Prostate gland (tissue), 2 donors: ENCODE measurements at places on chromosomes 1 and 21.

DNA sequence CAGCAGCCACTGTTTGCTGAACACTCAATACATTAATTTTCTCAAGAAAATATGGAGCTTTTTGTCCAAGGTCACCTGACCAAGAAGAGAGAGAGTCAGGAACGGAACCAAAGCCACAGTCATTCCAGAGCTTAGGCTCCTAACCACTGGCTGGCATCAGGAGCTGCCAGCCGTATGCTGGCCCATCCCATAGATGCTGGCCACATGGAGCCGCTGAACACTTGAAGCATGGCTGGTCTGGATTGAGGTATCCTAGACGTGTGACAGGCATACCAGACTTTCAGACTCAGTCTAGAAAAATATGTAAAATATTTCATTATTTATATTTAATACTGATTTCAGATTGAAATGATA is 458.7 kb downstream of the MATN1 start:
- no peak for DNase-seq

- DNase-seq, result no peak
Observed at GRCh38 chr1:182622901-182623528, 18.8 kb upstream of the RGS16 start.

DNA sequence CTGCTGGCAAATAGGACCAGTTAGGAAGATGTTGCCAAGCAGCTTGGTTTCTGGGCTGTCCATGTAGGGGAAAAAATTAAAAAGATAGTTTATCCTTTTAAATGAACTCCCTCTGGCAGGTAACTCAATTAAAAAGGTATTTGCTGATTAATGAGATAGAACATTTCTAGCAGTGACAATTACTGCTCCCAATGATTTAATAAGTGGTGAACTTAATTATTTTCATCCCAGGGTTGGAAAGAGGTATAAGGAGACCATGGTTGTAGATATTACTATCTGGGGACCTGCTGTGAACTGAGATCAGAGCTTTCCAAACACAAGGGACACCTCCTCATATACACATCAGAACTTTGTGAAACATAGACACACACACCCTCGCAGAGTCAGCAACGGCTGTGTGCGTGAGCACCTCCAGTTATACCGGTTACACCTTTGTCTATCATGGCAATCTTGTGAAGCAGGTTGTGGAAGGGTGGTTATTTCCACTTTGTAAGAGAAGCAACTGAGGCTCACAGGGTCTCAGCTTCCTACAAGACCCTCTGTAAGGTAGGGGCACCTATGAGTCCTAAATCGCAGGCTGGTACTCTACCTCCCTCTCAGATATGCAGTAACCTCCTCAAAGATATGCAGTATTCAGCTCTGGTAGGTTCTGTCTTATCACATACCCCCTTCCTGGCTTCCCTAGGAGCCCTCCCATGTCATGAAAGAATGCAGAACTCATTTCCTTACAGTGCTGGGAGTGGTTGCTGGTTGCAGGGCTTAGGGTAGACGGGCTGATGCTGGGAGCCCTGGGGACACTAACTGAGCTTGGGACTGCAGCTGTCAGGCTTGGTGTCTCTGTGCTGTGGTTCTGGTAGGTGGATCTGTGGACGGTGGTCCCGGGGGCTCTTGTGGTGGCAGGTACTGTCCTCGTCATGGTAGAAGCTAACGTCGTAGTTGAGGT is 18.5 kb upstream of the MAGOH start:
- DNase-seq, result no peak

DNA sequence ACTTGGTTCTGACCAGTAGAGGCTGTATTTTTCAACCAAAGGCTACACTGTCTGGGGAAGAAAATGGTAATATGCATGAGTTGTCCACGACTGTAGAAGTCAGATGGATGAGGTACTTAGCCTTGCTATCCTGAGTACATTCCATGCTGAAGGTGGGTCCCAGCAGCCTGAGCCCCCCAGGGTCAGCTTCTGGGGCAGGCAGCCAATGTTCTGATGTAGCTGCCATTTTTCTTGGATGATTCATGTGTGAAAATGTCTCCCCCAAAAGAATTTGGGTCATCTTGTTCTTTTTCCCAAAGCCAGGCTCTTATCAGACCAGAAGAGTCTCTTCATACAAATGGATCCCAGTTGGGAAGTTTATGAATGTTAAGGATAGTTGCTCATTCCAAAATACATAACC is 172.2 kb upstream of the UBE2U start:
- DNase-seq, result no peak

GRCh38 chr1:5905436-5905835 is 86.8 kb downstream of the NPHP4 start:
- no peak for DNase-seq

- no peak for DNase-seq
Observed at GRCh38 chr1:52281518-52281917, 84.5 kb downstream of the CC2D1B start.

- no peak for DNase-seq
Observed at GRCh38 chr1:231549733-231550447, 21.4 kb downstream of the TSNAX start.

- DNase-seq, result no peak
Observed at GRCh38 chr1:233109096-233109495, 158.7 kb downstream of the NTPCR start.

DNA sequence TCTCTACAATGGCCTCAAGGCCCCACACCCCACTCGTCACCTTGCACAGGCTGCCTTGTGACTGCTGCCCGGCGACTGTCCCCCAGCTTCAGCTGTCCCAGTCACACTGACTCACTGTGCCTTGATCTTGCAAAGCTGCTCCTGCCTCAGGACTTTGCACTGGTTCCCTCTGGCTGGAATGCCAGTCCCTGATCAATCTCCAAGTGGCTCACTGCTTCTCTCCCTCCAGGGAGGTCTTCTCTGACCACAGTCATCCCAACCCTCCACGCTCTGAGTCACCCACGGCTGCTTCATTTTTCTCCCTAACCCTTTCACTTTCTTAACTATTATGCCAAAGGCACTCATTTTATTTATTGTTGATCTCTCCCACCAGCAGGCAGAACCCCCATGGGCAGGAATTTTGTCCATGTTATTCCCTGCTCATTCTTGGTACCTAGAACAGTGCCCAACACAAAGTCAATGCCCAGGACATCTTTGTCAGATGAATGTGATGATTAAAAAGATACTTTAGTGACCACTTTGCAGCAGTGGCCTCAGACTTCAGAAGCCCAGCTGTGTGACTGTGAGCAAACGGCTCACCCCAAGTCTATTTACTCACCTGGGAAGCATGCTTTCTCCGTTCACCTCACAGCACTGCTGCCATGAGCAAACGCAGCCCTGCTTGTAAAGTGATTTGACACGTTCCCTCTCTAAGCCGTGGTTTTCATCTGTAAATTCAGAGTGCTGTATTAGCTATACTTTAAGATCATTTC is 53.4 kb downstream of the ZBTB18 start:
- DNase-seq, result no peak

- DNase-seq, result peak; percentile 21
Observed at GRCh38 chr1:11749203-11749689, 12.7 kb upstream of the C1orf167 start.

- DNase-seq, result no peak
Observed at GRCh38 chr1:189431447-189431846, 1046.2 kb downstream of the BRINP3 start.

DNA sequence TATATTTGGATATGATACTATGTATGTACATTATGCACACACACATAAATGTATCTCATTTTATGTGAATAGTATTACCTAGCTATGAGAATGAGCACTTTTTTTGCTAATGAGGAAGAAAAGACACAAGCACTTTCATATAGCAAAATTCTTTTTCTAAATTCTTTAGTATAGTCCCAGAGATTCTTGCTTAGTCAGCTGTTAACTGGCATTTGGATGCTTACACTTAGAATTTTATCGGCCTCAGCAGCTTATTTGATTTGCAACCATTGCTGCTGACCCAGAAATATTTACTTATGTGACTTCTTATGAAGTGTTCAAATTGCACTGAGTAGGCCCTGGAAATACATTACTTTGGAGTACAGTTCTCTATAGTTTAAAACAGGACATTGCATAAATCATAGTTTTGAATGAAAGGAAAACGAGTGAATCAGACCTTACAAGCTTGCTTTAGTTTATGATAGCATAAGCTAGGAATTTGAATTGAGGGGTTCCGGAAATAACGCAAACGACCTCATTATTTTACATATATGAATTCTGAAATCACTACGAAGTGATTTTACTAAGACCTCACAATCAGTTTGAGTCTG is 653.9 kb upstream of the NEGR1 start:
- no peak for DNase-seq

DNA sequence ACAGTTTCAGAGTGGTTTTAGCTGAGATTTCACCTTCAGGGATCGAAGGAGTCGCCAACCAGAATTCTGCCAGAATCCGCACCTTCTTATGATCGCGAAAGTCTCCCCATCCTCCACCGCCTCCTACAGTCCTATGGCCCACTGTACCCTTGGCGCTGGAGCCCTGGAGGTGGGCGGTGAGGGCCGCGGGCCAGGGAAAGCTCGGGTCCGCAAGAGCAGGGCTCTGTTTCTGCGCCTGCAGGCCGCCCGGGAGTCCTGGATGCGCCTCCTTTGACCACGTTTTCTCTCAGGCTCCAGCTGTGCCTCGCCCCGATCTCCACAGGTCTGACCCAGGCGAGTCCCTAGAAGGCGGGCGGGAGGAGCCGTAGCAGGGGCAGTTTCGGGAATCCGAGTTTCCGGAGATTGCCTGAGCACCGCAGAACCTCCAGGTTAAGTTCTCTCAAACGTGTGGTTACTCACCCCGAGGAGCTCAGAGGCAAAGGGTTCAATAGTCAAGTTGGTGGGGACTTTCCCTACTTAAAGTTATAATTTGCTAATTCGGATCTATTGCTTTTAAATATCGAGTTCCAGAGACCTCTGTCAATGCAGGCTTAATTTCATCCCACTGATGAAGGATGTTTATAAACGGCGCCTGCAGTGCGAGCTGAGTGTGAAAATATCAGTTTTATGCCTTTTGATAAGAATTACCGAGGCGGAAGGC is 3.2 kb upstream of the LHX8 start:
- DNase-seq, result no peak

DNA sequence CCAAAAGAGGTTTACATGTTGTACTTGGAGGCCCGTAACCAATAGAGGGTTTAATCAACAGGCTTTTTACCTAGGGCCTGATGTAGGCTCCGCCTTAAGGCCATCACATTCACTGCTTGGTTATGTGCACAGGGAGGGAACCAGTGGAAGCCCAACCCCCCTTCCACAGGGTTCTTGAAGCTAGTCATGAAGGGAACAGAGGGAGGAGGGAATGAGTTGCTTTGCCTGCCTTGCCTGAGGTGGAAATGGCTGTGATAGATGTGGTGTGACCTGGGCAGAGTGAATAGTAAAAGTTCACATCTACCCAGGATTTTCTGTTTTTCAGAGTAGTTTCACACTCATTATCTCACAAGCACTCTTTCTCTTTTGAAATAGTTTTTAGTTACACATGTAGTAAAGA is 215.1 kb downstream of the ST6GALNAC3 start:
- no peak for DNase-seq

GRCh38 chr1:224747578-224747977 is 131.5 kb downstream of the CNIH3 start:
- no peak for DNase-seq

GRCh38 chr1:185375583-185375982 is 58.5 kb upstream of the IVNS1ABP start:
- DNase-seq, result no peak

GRCh38 chr1:175984813-175985212 is 222.3 kb downstream of the COP1 start:
- no peak for DNase-seq

DNA sequence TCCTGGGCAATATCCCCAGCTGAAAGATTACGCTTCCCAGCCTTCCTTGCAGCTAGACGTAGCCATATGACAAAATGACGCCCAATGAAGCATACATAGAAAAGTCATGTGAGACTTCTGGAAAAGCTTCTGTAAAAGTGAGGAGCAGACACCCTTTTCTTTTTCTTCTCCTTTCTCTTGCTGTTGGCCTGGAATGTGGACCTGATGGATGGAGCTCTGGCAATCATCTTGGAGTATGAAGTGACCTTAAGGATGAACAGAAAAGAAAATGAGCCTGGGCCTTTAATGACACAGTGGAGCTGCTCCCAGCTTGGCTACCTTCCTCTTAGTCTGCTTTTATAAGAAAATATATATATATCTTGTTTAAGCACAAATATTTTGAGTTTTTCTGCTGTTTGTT is 24.8 kb downstream of the BATF3 start:
- no peak for DNase-seq
